ENCODE measurements at places on chromosomes 2 and 18.

DNA sequence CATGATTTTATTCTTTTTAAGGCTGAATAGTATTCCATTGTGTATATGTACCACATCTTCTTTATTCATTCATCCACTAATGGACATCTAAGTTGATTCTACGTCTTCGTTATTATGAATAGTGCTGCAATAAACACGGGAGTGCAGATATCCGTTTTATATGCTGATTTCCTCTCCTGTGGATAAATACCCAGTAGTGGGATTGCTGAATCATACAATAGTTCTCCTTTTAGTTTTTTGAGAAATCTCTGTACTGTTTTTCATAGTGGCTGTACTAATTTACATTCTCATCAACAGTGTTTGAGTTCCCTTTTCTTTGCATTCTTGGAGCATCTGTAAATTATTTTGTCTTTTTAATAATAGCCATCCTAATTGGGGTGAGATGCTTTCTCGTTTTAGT lies 114.5 kb downstream of the RGPD3 start:
- DNase-seq, result no peak

DNA sequence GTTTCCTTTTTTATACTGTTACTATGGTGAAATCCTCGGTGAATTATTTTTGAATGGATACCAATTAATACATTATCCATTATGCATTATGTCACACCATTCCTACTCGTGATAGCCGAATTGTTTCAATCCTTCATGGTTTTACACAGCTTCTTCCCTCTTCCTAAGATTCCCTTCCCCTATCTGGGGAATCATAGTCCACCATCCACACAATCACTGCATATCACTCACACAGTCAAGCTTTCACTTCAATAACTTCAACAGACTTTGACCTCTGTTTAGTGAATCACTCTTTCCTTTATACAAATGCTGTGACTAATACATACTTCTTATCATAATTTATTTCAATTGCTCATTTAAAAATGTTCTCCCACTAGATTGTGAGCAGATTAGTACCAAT lies 1108.1 kb upstream of the LRRTM1 start:
- DNase-seq, result no peak

DNA sequence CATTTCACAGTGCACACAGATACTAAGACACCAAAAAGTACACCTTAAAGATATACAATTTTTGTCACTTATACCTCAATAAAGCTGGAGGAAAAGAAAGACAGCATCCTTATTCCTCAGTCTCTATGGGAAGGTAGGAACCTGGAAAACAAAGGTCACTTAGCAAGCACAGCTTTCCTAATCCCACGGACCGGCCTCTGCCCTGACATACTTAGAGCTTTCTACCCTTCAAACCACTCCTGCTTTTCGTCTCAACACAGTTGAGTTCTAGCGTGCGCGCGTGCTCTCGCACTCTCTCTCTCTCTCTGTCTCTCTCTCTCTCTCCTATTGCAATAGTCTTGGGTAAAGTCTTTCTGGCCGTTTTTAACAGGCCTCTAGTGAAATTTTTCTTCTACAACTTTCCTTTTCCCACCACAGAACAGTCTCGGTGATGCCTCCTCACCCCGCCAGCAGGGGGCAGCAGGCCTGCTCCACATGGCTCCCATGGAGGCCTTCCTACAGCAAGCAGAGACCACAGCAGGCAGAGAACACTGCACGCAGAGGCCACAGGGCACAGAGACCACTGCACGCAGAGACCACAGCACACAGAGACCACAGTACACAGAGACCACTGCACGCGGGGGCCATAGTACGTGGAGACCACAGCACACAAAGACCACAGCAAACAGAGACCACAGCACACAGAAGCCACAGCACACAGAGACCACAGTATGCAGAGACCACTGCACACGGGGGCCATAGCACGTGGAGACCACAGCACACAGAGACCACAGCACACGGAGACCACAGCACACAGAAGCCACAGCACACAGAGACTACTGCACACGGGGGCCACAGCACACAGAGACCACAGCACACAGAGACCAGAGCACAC lies 106.9 kb downstream of the FBXO15 start:
- DNase-seq, result peak; percentile 49

DNA sequence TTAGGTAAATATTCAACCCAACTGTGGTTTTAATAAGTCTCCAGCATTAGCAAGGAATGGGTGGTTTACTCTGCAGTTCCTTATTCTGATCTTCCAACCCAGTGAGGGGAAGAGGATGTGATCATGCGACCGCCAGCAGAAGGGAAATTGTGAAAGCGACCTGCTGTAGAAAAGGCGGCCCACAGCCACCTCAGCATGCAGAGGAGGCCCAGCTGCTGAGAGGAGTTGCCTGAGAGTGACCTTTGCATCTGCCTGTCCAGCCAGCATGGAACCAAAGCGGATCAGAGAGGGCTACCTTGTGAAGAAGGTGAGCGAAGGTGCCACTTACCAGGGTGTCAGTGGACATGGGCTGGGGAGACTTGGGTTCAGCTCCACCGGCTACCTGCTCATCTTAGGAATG lies at the start of gene PLEK:
Gene PLEK (plus strand): TSS at position 196 of the 400 bp plus-strand sequence. CDS start 70 bp downstream, at position 266.
- peak; percentile 19 for DNase-seq

GRCh38 chr18:77042583-77042982 lies 90.0 kb downstream of the MBP start:
- no peak for DNase-seq

DNA sequence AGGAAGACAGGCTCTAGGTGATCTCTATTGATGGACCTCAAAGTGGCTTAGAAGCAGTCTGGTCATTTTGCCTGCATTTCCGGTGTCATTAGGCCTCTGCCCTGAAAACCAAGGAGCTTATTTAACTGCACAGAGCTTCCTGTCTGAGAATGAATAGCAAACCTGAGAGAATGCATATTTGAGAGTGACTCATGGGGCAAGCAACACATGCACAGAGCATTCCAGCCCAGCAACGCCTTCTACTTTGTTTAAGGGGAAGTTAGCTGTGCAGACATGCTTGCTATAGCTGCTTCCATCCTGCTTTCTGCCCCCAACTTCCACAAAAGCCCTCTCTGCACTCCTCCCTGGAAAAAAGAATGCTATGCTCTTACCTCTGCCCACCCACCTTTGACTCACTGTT lies 232.8 kb downstream of the GRB14 start:
- DNase-seq, result no peak

DNA sequence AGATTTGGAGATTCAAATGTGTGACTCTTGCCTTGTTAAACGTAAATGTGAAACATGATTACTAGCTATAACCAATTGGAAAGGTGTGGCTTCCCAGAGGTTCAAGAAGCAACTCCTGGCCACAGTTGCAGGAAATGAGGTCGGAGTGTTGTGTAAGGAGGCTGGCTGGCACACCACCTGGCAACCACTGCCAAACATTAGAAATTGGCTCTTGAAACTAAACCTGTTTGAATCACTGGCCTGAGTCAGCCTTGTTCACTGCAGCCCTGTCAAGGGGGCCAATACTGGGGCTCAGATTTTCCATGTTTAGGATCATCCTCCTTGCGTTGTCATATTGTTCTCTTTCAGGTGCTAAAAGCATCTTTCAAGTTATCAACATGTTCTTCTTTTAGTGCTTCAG lies 206.3 kb downstream of the ARL6IP6 start:
- no peak for DNase-seq

GRCh38 chr2:25385910-25386309 lies 44.2 kb upstream of the DNMT3A start:
- no peak for DNase-seq

- DNase-seq, result no peak
These were observed 282.7 kb downstream of the MBD2 start for GRCh38 chr18:53941601-53942338.

DNA sequence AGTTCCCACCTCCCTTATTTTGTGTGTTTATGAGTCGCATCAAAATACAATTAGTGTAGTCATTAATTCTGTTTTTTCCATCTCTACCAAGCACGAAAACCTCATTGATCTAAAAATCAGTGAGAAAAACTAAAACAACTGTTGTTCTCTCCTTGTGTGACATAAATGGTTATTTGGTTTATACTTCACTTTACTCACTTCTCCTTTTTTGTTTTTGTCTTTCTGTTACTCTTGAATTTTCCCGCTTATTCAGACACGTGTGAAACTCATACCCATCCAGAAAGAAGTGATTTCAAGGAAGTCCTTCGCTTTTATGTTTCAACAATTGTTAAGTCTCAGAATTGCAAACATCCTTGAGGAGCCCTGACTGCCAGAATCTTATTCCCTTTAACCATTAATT lies 121.6 kb downstream of the EML6 start:
- DNase-seq, result no peak

GRCh38 chr2:216068-216467 lies 47.8 kb downstream of the SH3YL1 start:
- DNase-seq, result no peak

GRCh38 chr18:32771169-32771751 lies 1.6 kb downstream of the KLHL14 start:
- no peak for DNase-seq

DNA sequence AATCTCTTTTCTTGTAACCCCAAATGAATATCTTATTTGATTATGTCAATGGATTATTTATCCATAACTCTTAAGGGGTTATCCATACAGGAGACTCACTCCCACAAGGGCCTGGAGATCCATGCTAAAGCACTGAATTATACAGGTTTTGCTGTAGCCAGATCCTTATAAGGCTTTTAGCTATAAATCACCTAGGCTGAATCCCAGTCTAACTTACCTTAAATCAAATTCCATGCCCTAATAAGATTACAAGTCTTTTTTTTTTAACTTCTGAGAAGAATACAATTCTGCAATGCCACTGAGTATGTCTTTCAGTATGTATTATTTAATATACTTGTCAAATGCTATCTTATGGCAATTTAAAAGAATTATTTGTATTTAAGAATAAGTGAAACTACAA lies 340.5 kb downstream of the NBAS start:
- DNase-seq, result no peak

GRCh38 chr2:1800716-1801388 lies 56.5 kb upstream of the PXDN start:
- DNase-seq, result no peak

GRCh38 chr2:94956797-94957391 lies 68.6 kb upstream of the MAL start:
- DNase-seq, result peak; percentile 17

DNA sequence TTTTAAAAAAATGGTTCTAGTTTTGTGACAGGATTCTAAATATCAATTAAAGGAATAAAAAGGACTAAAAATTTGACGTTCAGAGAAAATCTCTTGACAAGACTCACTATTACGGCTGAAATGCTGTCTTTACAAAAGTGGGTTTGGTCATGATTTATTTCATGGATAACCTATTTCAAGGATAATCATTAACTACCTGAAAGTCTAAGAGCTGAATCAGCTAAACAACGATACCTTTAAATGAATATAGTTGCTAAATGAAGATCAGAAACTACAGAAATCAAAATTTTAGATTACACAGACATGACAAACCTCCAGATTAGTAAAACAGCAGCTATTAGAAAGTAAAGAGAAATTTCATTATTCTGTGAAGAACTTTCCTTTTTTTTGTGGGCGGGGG lies 35.7 kb downstream of the RTTN start:
- no peak for DNase-seq

DNA sequence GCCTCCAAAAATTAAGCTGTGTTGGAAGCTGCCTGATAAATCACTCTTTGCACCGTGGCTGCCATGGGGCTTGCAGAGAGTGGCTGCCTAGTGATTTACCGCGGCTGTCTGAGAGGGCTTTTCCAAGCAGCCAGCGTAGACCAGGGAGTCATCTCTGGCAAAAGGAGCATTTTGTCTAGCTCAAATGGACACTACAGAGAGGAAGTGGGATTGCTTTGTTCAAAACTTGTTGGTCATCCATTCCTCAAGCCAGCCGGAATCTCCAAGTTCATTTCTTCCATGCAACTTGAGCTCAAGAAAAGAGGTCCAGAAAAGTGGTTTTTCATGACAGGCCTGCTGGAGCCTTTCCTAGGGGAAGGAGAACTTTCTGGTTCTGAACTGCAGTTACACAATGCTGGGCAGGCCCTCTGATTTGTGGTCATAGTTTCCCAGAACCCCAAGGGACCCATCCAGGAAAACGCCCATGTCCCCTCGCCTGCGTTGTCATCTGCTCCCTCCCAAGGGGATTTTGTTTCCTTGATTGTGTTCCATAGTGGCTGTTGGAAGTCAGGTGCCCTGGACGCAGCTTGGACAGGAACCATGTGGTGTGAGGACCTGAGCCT lies 108.1 kb downstream of the TRIB2 start:
- no peak for DNase-seq

GRCh38 chr18:73638709-73639108 lies 508.9 kb downstream of the FBXO15 start:
- DNase-seq, result no peak

DNA sequence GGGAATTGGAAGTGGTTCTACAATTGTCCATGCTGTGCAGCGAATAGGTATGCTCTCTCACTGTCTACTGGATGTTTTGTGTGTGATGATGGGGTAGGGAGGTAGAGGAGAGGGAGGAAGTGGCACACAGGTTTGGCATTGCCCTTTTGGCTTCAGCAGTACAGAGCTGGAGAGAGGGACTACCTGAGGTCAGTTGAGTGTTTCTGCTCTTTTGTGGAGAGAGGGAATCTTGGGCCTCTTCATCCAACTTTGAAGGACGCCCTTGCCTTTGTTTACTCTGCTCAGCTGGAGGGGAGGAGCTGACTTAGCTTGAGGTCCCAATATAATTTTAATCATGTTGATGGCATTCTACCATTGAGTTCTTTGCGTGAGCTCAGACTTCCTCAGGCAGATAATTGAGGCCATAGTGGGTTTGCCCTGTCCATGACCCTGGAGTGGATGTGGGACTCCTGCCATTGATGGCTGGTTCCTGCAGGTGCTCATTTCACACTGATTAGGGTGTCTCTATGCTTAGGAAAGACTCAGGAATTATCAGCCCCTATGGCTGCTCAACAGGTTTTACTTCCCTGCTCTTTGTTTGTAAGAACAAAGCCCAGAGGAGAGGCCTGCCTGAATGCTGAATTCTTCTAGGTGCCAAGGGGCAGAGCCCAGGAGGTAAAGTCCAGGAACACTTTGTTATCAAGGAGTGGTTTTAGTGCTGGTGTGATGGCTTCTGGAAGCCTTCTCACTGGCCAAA lies 7.2 kb downstream of the RPIA start:
- no peak for DNase-seq

- no peak for DNase-seq
These were observed 44.9 kb downstream of the DYSF start for GRCh38 chr2:71498261-71498701.

DNA sequence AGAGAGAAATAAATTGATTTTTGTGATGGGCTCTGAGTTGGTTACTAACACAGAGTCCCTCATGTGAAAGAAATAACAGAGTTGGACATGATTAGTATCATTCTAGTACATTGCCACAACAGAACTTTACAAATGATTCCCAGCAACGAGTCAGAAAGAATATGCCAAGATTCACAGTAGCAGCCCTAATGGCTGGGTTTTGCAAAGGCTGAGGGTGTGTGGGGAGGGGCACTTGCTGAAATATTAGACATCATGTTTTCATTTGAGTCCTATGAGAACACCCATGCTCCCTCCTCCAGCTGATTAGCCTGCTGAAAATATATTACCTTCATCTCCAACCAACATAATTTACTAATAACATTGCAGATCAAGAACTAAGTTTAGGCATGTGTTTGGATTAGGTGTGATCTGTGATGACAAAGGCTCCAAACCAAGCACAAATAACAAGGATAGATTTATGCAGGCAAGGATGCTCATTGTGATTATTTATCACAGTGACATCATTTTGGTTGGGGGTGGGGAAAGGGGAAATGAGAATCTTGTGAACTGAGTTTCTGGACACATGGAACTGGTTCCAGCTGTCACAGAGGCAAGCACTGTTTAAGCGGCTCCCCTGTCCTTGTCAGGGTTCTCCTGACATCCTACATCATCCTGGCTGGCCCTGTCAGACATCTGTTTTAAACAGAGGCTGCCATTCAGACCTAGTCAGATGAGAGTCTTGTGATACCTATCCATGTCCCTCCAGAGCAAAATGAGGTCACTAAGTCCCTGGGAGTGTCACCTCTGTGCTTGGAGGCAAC lies 205.8 kb upstream of the NCKAP5 start:
- no peak for DNase-seq

GRCh38 chr2:236874866-236875481 lies 210.7 kb upstream of the COPS8 start:
- no peak for DNase-seq

All from CD4-positive, alpha-beta T cell treated with Interleukin-6 at 100 ng/mL for 8 hours (primary cell).